CD4-positive, alpha-beta T cell treated with Interleukin-4 for 1 hour (primary cell): ENCODE measurements at places on chromosomes 5 and 9.

DNA sequence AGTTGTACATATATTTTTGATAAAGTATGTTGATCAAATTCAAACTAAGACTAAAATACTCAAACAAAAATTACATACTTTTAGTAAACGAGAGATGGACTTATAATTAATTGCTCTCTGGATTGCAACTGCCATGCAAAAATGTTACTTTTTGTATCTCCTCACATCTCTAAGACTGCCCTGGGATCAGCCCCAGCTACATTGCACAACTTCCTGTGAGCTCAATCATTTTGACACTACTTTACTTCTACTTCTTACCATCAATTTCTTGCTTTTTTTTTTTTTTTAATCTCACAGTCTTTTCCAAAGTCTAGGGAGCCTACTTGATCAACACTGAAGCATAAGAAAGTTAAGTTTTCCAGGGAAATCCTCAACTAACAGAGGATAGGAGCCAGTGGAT is 506.0 kb upstream of the CDH10 start:
- DNase-seq: no peak

- DNase-seq: no peak
Observed at GRCh38 chr5:134935711-134936602, 31.0 kb downstream of the PCBD2 start.

DNA sequence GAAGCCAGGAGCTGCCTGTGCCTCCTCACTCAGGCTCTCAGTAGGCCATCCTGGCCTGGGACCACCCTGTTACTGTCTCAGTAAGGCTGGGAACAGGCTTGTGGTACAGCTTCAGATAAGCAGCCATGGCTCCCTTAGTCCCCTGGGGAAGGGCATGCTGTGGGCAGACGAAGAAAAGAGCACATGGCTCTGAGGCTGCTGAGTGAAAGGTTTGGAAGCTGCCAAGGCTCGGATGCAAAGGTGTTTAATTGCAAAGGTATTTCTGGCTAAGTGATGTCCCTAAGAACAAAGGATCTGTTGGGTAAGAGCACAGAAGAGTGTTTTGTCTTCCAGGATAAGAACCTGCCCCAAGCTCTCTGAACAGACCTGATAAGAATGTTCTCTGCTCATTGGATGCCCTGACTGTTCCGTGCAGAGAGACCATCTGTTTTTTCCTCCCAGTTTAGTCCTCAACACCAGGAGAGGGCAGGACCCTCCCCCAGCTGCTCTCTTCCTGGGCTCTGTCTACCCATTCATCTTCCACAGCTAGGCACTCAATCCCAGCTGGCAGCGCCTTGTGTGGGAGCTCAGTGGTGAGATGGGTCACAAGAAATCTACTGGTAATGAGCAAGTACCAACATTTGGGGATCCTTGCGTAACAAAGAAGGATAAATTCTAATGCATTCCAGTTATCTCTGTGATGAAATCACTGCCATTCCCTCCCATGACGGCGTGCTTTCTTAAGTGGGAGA is 17.7 kb downstream of the ANGPTL2 start:
- no peak for DNase-seq

- no peak for DNase-seq
Observed at GRCh38 chr9:9919174-9919775, 693.5 kb downstream of the PTPRD start.

DNA sequence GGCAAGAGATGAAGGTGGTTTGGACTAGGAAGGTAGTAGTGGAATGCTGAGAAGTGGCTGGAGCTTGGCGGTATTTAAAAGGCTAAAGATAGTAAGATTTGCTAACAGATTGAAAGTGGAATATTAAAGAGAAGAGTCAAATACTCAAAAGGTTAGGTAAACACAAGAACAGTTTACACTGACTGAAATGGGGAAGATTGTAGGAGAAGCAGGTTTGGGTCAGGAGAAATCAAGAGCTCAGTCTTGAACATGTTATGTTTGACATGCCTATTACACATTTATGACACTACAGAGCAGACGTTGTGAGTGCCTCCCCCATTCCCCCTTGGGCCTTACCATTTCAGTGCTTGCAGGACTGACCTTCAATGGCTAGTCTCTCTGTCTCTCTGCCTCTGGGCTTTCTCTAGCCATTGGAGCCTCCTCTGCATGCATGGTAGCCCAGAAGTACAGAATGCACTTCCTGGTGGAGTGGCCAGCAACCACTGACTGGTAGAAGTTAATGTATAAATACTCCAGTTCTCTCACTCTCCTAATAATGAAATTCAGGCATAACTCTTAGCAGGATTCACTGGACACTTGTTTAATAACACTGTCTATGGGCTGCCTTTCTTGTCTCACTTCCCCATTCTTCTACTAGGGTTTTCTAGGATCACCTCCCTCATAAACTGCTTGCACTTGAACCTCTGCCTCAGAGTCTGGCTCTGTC is 56.8 kb downstream of the HMGCS1 start:
- no peak for DNase-seq

DNA sequence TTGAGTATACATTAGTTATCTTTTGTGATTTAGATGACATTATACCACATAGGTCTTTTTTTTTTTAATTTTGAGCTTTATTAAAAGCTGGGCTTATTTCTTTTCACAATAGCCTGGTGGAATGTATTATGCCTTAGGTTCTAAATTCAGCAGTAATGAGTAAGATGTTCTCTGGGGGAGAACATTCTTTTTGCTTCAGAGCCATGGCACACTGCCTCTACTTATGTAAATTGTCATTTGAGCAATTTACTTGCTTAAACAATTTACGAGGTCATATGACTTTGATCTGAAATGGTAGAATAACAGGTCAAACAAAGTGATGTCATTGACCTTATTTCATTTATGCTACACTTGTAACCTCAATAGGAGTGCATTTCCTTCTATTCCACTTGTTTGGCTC is 154.2 kb downstream of the FOCAD start:
- no peak for DNase-seq

GRCh38 chr5:157444224-157444623 is 15.8 kb upstream of the NIPAL4 start:
- DNase-seq: no peak

DNA sequence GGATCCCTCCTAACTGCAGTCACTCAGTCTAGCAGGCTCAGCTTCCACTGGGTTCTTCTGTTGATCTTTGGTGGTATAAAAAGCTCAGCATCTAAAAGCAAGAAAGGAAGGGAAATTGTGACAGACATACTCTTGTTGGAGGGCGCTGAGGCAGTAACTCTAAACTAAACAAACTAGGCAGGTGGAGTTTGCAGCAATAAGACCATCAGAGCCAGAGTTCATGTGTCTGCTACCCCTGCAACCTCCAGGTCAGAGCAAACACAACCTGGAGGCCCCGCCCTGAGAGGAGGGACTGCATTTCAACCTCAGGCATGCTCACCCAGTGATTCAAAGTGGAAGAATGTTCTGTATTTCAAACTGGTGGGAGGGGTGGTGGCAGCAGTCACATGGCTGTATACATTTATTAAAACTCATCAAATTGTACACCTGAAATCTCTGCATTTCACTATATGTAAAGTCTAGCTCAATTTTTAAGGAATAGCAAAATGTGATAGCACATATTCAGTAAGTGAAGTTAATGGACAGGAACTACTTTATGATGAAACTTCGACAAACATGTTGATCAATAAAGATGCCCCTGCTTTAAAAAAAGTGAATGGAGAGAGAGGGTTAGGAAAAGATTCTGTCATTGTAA is 7.1 kb downstream of the ACTL7A start:
- no peak for DNase-seq

DNA sequence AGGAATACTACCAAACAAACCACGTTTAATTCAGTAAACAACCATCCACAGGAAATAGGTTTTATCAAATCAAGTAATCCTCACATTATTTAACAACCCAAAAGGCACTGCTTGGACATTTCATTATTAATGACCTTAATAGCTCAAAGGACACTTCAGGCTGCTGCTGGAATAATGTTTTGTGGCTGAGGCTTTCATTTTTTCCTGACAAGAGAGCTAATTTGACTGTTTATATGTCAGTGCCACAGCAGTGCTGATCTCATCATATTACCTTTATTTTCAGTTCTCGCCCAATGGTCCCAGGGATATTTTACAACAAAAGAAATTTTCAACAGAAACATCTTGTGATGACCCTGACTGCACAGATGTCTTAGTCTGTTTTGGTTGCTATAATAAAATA is 589.8 kb upstream of the GRAMD2B start:
- DNase-seq: no peak

DNA sequence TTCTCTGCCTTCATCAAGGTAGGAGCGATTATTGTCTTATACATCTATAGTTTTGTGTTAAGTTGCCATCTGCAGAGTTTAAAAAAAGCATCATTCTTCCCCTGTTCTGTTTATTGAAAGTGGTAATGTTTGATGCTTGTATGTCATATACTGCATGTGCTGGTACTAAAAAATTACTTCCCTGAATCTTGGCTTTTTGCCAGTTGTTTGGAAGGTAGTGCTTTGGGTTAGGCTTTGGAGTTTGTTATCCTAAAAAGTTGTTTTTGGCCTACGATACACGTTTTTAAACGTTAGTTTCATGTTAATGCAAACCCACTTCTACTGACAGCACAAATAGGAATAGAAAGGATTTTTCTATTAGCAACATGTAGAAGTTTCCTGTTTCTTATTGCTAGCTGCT is 158.3 kb downstream of the GIN1 start:
- DNase-seq: no peak

DNA sequence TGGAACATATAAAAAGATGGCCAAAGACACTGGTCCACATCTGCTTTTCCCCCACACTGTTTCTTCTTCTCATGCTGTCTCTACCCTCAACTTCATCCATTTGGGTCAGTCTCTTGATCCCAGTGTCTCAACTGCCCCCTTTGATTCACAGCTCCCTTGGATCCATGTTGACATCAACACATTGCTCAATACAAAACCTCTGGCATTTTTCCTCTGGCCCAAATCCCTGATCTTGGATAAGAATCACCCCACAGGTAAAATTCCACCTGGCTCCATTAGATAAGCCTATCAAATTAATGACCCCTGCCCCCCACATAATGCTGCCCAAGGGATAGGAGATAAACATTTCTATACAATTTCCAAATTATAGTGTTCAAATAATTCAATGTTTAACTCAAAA is 229.8 kb downstream of the TLE1 start:
- DNase-seq: no peak

- DNase-seq: no peak
Observed at GRCh38 chr9:97484134-97484533, 17.3 kb upstream of the TMOD1 start.

- no peak for DNase-seq
Observed at GRCh38 chr9:131320031-131320685, 30.6 kb downstream of the PLPP7 start.

DNA sequence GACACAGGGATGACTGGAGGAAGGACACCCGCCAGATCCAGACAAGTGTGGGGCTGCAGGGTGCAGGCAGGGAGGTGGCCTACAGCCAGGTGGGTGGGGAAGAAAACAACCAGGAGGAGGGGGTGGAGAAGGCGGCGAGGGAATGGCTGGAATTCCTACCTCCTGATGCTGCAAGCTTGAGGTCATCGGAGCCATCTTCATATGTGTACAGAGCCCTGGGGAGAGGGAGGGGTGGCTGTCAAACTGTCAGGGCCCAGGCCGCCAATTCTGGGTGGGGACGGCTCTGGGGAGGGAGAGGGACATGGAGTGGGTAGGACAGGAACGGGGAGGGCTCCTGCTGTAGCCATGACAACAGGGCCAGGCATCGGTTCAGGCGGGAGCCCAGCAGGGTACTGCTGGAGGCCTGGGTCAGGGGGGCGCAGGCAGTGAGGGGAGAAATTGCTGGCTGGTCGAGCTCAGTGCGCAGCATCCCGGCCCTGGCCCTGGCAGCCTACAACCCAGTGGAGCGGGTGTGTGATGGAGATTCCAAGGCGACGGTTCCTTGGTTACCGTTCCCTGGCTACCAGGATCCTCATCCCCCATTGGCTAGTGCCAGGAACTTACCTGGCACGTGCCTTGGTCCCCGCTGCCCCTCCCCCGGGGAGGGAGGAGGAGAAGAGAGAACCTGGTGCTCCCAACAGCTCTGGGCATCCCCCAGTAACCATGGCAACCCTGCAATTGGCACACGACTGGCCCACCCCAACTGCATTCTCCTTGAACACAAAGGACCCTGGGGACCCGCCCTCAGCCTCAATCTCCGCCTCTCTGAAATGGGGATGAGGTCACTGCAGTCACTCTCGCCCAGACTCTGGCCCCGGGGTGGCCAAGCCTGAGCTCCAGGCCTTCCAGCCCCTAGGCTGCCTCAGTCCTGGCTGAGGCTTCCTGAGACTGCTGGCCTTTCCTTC is 4.5 kb downstream of the DBN1 start:
- DNase-seq: no peak

DNA sequence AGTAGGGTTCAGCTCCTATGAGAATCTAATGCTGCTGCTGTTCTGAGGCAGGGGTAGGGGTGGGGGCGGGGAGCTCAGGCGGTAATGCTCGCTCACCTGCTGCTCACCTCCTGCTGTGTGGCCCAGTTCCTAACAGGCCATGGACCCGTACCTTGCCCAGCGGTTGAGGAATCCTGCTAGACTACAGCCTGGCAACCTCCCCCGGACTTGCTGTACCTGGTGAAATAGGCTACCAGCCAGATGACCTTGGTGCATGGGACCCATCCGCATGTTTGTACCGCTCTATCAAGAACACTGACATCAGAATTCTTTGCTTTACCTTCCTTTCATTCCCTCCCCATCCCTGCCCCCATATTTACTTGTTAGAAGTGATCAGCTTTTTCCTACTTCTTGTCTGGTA is 15.3 kb downstream of the IL31RA start:
- no peak for DNase-seq

DNA sequence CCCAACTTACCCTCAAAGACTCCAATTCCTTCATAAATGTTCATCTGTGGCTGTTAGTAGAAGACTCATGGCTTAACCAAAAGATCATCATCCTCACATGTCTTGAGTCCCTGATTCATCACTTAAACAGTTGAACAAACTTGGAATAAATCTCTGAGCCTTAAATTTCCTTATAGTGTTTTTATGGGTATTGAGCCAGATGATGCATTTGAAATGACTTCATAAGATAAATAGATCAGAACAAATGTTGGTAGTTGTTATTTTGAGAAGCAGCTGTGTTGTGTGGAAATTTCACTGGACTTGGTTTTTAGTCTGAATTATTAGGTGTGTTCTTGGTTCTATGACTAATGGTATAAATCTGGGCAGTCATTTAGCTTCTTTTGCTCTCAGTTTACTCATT is 236.2 kb downstream of the NNT start:
- no peak for DNase-seq

DNA sequence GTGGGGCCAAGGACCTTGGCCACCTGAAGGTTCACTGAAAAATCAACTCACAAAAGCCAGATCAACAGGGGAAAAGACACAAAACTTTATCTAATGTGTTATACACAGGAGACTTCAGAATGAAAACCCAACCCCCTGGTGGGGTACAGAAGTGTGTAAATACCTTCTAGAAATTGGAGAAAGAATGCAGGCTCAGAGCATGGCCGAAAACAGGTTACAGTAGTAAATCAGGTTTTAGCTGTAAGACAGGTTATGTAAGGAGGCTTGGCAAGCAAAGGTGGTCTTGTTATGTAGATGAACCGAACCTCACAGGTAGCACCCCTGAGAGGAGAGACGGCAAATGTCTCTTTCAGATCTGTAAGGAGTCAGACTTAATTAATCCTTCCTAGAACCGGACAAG is 10.0 kb downstream of the CEMIP2 start:
- DNase-seq: no peak
